ENCODE measurements at places on chromosomes 3 and 15. TPM values are rescaled to one million over a fixed set of nuclear protein-coding genes. Genes with fewer than 3 reads are reported as not detected.

GRCh38 chr3:64187065-64187959 is 38.0 kb downstream of the PRICKLE2 start:
- DNase-seq: peak; percentile 95

GRCh38 chr3:36155515-36155914 is 224.8 kb upstream of the STAC start:
- DNase-seq: no peak

GRCh38 chr3:97979610-97980009 is 7.4 kb upstream of the RIOX2 start:
- no peak for DNase-seq

- DNase-seq: no peak
Measured at GRCh38 chr3:190261015-190261414, 61.2 kb downstream of the CLDN1 start.

DNA sequence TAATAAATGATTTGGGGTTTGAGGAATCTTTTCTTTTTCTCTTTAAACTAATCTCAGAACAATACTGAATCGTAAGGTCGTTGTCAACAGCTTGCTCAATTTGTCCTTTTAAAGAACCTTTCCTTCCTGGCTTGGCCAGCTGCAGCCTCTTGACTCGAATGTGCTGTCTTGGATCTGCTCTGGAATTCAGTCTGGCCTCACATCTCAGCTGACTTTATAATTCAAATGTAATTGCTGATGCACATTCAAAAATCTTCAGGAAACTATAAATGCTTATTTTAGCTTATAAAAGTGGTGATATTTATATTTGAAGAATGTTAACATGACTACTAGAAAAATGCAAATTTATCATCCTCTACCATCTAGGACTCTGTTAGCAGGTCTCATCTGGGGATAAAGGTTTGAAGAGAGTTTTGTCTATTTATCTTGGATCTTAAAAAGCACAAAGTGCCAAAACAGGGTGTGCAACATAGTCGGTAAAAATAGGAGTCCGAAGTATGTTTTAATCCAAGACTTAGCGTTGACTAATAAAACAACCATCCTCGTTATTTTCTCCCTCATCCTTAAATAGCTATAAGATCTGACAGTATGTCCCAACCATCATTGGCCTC is 1035.2 kb downstream of the MCTP2 start:
- DNase-seq: no peak

GRCh38 chr3:129942296-129942695 is 32.2 kb upstream of the TRH start:
- peak; percentile 23 for DNase-seq

DNA sequence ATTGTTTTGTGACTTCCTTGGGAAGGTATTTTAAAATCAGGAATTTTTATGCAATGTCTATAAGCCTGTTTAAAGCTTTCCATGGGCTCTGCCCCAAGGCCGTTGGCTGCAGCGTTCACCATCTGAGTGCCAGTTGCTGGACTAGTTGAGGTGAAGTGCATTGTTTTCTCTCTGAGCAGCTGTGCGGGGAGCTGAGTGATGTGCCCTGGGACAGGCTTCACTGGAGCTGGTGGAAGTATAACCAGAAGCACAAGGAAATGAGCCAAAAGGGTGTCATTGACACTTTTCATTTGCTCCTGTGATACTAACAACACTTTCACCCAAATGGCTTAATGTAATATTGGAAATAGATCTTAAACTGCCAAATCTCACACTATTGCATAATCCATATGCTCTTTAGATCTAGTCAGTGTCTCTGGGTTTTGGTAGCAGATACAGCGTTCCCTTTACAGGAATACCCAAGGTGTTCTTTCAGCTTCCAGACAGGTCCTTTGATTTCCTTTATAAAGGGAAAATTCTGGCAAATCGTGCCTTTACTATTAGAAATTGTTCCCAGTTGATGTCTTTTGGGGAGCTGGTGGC is 29.2 kb downstream of the APH1B start:
- DNase-seq: no peak

- DNase-seq: no peak
Measured at GRCh38 chr3:4950351-4950784, 28.9 kb upstream of the BHLHE40 start.

GRCh38 chr15:60118146-60118545 is 114.0 kb downstream of the FOXB1 start:
- no peak for DNase-seq

- DNase-seq: no peak
Measured at GRCh38 chr3:13998831-13999230, 119.0 kb upstream of the WNT7A start.

GRCh38 chr15:60375306-60375705 is 22.5 kb downstream of the ANXA2 start:
- no peak for DNase-seq

- no peak for DNase-seq
Measured at GRCh38 chr3:37765591-37766488, 95.8 kb upstream of the CTDSPL start.

GRCh38 chr3:85567071-85567676 is 608.4 kb downstream of the CADM2 start:
- no peak for DNase-seq

DNA sequence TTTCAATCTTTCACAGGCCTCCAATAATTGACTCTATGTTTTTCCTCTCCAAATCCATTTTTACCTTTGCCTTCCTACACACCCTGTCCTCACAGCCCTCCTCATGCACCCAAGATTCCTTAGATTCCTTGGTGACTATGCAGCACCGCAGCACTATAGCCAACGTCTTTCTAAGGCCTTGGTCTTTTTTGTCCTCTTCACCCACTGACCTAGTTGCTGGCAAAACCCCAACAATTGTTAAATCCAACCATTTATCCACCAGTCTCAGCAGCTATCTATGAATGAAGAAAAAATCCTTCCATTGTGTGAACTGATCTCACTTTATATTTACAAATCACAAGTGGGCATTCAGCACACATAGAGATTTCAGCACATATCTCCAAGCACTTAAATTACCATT is 203.9 kb downstream of the VGLL3 start:
- DNase-seq: no peak

DNA sequence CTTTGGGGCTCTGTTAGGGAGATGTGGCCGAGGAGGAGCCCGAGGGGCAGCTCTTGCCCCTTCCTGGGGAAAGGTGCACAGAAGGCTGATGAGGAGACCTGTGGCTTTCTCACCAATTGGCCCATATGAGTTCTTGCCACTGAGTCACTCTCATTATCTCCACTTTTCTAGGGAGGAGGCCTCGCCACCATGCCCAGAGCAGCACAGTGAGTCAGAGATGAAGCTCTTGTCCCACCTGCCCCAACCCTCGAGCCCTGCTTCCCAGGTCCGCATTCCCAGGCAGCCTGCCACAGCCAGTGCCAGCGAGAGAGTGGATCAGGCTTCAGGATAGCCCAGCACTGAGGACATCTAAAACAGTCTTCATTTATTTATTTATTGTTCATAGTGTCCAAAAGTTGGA is 53.5 kb downstream of the AMOTL2 start:
- no peak for DNase-seq

GRCh38 chr3:63333815-63334214 is 55.7 kb downstream of the SYNPR start:
- no peak for DNase-seq

- DNase-seq: no peak
Measured at GRCh38 chr3:188901671-188902287, 270.0 kb upstream of the TPRG1 start.

GRCh38 chr3:141271279-141272030 is 39.8 kb downstream of the PXYLP1 start:
- no peak for DNase-seq

DNA sequence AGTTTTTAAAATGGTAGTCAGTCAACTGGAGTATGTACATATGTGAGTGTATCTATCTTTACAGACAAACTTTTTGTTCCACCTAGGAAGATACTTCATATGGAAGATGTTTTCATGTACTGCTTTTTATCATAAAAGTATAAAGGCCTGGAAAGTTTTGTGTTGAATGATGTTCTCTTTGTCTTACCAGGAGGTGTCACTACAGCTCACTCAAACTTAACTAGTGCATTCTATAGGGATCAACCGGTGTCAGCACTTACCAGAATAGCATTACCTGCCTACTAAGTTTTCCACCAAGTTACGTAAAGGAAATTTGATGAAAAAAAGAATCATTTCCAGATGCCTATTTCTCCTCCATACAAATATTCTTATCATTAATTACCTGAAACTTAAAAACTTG is 522.6 kb upstream of the SEMA6D start:
- DNase-seq: peak; percentile 4

- DNase-seq: no peak
Measured at GRCh38 chr3:134029256-134029733, 430 bp downstream of the SLCO2A1 start.

DNA sequence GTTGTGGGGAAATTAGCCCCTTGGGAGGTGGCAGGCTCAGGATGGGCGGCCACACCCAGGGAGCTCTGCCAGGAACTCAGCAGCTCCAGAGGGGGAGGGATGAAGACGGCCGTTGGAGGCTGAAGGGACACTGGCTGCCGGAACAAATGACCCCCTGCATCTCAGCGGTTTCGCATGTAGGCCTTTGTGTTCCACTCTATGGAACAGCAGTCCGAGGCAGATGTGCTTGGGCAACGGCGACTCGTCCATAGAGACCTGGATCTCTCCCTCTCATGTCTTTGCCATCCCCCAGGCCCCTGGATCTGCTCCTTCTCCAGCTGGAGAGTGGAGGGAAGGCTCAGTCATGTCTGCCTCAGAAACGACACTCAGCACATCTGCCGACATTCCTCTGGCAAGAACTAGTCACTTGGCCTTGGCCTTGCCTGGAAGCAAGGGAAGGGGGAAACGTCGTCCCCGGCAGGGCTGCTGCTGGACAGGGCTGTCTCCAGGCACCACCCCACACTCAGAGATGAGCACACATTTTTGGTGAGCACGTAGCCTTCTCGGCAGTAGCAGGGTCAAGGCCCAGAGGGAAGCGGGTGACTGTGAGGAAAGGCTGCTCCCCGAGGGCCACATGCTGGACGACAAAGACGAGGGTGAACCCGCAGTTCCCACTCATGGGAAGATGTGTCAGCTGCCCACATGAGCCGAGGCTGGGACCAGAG is 83.8 kb downstream of the ASB7 start:
- no peak for DNase-seq

GRCh38 chr15:76962337-76963013 is 30.9 kb downstream of the RCN2 start:
- DNase-seq: no peak

GRCh38 chr15:58457466-58457965 is 25.7 kb downstream of the LIPC start:
- peak; percentile 80 for DNase-seq

- DNase-seq: no peak
Measured at GRCh38 chr3:127479449-127479848, 111.1 kb downstream of the TPRA1 start.

DNA sequence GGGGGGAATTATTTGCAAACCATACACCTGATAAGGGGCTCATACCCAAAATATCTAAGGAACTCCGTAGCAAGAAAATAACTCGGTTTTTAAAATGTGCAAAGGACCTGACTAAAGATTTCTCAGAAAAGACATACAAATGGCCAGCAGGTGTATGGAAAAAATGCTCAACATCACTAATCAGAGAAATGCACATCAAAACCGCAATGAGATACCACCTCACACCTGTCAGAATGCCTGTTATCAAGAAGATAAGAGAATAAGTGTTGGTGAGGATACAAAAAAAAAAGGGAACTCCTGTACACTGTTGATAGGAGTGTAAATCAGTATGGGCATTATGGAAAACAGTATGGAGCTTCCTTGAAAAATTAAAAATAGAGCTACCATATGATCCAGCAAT is 89.4 kb downstream of the C3orf70 start:
- no peak for DNase-seq

DNA sequence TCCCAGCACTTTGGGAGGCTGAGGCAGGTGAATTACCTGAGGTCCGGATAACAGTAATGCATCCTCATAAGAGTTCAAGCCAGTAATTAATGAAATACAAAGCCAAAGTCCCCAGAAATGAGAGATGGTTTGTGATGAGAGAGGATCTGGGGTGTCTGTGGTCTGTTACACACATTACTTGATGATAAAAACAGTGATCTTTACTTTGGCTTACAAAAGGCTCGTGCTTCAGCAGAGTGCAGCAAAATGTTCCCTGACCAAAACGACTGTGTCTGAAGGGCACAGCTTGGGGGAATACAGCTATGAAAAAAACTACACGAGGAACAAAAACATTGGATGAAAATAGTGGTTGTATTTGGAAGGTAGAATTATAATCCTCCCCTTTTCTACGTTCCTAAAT is 40.9 kb downstream of the CRTC3 start:
- DNase-seq: no peak

DNA sequence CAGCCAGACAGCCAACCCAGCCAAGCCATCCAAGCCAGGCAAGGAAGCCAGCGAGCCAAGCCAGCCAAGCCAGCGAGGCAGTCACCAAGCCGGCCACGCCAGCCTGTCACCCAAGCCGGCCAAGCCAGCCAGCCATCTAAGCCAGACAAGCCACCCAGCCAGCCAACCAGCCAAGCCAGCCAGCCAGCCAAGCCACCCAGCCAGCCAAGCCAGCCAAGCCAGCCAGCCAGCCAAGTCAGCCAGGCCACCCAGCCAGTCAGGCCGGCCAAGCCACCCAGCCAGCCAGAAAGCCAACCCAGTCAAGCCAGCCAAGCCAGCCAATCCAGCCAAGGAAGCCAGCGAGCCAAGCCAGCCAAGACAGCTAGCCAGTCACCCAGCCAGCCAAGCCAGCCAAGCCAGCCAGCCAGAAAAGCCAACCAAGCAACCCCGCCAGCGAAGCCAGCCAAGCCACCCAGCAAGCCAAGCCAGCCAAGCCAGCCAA is 201.2 kb downstream of the GOLGA6L6 start:
- no peak for DNase-seq

MESP2 gene
- polyA plus RNA-seq: 0.22 TPM

PROS1 gene
- polyA plus RNA-seq: 11.5 TPM

PATL2 gene
- 0.50 TPM for polyA plus RNA-seq

NMB gene
- 3.8 TPM for polyA plus RNA-seq

PLCH1 gene
- 0.04 TPM for polyA plus RNA-seq

GREM1 gene
- polyA plus RNA-seq: 2,326 TPM

GP9 gene
- not detected for polyA plus RNA-seq

FGD5 gene
- polyA plus RNA-seq: not detected

ARGFX gene
- polyA plus RNA-seq: not detected

RETNLB gene
- not detected for polyA plus RNA-seq

CMTM6 gene
- 76.3 TPM for polyA plus RNA-seq

APBA2 gene
- polyA plus RNA-seq: 18.9 TPM

SYNPR gene
- not detected for polyA plus RNA-seq

STAC gene
- polyA plus RNA-seq: 1.5 TPM

CDHR4 gene
- 0.09 TPM for polyA plus RNA-seq

SYNM gene
- 3.6 TPM for polyA plus RNA-seq

TM4SF4 gene
- 0.29 TPM for polyA plus RNA-seq

DNAJC19 gene
- polyA plus RNA-seq: 41.0 TPM

EOMES gene
- not detected for polyA plus RNA-seq

TAGLN3 gene
- polyA plus RNA-seq: 2.2 TPM

Data from AG04450 (cell line).